ENCODE measurements at places on chromosomes 1 and 21.

DNA sequence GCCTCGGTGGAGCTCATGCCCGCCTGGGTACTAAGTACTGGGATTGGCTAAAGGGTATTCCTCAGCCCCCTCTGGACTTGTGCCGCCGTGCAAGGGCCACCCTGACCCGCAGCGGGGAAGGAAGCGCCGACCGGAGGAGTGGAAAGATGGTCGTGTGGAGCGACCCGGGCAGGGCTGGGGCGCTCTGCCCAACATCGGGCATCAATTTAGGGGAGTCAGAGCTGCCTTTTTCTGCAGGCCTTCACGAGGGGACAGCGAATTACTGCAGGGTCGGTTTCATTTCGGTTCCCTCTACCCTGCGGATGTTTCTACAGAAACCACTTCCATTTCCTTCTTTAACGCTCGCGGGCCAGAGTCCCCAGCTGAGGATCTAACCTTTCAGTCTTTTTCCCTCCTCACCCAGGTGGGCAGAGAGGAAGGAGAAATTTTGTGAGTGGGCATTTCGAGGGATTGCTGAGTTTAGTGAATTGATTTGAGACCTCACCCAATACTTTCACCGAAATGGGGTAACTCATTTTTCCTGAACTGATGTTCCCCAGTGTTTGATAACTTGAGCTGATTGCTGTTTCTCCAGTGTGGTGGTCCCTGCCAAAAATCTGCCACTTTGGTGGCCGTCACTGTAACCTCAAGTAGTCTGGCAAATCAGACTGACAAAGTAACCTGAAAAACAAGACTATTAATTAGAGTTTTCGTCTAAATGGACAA lies 1.1 kb downstream of the TOR1AIP1 start:
- DNase-seq, result no peak

DNA sequence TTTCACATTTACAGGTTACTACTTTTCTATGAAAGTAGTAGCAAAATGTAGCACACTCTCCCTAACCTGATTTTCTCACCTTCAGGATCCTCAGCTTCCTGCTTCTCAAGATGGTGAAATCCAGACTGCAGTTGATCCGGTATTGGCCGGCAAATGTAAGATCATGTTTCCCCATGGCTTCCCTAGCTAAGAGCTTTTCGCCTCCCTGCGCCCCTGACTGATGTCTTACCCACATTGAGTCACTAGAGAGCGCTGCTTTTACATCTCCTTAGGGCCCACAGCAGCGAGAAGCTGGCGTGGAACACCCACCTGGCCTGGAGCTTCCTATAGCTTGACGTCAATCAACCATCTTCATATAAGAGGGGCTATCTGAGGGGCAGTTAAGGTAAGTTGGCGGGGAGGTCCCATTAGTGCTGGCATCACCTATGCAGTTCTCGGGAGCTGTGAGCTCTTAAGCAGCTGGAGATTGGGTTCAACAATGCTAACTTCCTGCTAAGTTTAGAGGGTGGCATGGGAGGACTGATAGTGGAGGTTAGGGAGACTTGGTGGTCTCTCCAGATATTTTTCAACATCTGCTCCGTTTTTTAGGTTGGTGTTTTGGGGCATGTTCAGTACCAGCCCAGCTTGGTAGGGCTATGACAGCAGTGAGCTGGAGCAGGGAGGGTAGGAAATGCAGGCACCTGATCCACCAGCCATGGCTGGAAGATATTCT lies 5.5 kb downstream of the PTPN7 start:
- DNase-seq, result peak; percentile 69

DNA sequence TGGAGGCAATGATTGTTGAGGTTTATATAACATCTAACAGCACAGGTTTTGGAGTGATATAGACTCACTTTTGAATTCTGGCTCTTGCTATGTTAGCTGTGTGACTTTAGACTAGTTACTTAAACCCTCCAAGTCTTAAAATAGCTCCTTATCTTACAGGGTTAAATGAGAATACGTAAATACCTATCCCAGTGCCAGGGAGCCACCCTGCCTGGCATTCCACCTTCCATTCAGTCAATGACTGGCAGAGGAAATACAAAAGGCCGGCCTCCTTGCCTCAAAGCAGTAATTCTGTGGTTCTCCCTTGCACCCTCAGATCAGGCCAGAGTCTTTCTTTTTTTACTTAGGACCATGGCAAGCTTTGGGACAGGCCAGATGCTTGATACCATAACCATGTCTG lies 31.8 kb downstream of the DBT start:
- DNase-seq, result no peak

GRCh38 chr1:246629976-246630375 lies 63.7 kb downstream of the CNST start:
- DNase-seq, result no peak

DNA sequence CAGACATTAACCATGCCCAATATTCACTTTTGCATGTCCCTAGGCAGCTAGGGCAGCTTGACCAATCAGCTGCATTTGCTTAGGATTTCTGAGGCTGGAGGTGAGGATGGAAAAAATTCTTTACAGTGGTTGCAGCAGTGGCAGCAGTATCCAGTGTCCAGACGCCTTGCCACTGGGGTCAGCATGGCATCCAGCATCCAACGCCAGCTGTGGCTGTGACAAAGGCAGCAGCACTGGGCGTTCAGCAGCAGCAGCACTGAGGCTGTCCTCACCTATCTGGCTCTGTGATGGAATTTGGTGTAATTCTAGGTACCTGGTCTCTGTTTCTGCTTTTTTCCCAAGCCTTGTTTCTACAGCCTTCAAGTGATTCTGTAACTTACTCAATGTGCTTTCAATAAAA lies 15.5 kb downstream of the RHBDL2 start:
- DNase-seq, result no peak

DNA sequence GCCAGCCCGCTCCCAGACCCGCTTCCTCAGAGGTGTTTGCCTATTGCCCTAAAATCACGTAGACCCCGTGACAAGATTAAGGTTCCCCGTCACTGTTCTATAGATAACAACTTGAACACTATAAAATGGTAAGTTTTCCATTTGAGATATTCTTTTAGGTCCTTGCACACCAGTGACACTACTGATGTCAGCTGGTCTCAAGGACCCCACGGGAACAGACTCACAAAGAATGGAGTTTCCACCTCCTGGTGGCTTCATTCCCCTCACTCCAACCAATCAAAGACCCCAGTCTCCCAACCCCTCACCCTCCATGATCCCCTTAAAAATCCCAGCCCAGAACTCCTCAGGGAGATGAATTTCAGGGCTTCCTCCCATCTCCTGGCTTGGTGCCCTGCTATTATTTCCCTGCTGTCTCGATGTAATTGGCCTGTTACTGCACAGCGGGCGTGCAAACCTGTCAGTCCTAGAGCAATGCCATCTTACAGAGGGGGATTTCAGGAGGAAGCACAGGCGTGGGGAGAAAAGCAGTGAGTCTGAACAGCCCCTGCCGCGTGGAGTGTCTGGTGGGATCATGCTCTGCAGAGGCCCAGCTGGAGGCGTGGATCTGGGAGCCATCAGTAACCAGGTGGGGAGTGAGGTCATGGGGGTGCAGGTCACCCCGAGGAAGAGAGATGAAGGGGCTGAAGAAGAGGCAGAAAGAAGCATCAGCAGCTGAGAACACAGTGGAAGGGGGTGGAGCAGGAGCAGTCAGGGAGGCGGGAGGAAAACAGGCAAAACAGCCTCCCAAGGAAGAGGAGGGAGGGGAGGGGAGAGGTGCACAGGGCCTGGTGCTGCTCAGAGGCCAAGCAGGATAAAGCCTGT lies 35.1 kb upstream of the LBR start:
- DNase-seq, result no peak

- DNase-seq, result no peak
These were observed 370.1 kb downstream of the PTBP2 start for GRCh38 chr1:97091679-97092078.

GRCh38 chr1:150429805-150430204 lies 57.4 kb upstream of the TARS2 start:
- DNase-seq, result no peak

- peak; percentile 97 for DNase-seq
These were observed 174.7 kb downstream of the ADGRL4 start for GRCh38 chr1:78831731-78832360.
